ENCODE measurements at places on chromosomes 4 and X.

- ATAC-seq: no peak
Measured at GRCh38 chr4:3302173-3302785, 9.5 kb downstream of the RGS12 start.

GRCh38 chr4:1198098-1198844 is 25.9 kb upstream of the SPON2 start:
- ATAC-seq: no peak

DNA sequence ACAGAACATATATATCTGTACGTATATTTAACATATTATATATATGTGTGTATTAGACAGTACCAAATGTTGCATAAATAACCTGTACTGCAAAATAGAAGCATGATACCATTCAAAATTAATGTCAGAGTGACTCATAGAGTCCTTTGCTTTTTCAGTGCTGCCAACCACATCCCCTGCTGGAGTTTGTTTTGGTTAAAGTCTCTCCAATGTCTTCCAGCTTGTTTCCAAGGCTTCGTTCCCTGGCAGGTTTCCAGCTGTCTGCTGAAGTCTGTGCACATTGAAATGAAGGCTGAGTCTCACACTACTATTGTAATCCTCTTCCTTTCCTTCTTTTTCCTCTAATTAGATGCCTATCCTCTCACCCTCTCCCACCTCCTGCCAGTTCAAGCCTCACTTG is 14.9 kb downstream of the NRK start:
- peak; percentile 68 for ATAC-seq

DNA sequence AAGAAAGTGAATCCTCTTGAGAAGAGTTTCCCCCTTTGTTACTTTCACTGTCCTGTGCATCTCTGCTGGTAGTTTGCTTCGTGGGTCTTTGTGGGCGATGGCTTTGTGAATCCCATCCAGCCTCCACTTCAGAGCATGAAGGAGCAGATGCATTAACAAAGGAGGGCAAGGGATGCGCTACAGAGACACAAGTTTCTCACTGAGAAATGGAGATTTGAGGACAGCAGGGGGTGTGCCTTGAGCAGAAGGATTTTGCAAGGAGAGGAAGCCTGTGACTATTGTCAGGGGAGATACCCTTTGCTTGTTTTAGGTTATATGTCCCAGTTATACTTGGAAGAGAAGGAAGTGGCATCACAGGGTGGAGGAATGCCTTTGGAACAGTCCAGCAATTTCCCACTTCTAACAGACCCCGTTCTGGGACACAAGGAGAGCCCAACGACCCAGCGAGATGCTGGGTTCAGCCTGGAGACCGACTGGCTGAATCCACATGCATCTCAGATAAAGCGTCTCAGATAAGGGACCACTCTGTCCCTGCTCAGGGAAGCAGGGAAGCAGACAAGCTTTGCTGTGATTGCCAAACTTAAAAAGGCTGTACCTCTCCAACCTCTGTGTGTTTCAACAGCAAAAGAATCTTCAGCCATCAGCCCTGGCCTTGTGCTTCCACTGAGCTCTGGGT is 314.6 kb upstream of the GATB start:
- no peak for ATAC-seq

GRCh38 chr4:41613386-41613785 is 75.4 kb downstream of the LIMCH1 start:
- peak; percentile 8 for ATAC-seq

DNA sequence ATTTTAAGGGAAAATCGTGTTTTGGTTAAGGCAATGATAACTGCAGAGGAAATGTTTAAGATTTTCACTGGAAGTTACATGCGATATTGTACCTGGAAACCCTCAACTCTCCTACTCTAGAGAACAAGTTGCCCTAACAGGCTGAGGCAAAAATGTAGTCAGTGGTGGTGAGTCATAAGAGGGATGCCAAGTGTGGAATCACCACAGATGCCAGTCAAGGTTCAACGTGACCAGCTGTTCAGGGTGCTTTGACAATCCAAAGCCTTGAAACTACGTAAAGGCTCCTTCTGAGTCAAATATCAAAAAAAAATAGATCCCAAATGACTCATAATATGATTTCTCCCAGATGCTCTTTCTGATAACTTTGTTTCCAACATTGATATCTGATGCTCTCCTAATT is 77.9 kb upstream of the AFF2 start:
- ATAC-seq: no peak

GRCh38 chrX:13364230-13364857 is 44.5 kb upstream of the ATXN3L start:
- peak; percentile 35 for ATAC-seq

Data from motor neuron (in vitro differentiated cells).